ENCODE measurements at places on chromosomes 4 and X. TPM values are rescaled to one million over a fixed set of nuclear protein-coding genes. Genes with fewer than 3 reads are reported as not detected.

DNA sequence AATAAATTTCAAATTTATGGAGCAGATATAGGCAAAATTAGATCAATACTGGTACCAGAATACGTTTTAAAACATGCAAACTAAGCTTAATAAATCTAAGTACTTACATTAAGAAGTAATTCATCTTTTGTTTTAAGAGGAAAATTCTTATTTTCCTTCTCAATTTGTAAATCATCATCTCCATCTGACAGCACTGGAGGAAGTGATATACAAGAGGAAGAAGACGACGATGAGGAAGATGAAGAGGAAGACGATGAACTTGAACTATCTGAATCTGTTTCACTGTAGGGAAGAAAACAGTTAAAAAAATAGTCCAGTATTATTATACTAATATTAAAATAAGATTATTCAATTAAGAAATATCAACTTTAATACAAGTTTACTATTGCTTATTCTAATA is 2.6 kb downstream of the NAF1 start:
- no peak for DNase-seq

- no peak for DNase-seq
Observed at GRCh38 chr4:2598511-2599303, 62.3 kb downstream of the FAM193A start.

- DNase-seq: no peak
Observed at GRCh38 chrX:12896935-12897334, 9.5 kb upstream of the TLR8 start.

- no peak for DNase-seq
Observed at GRCh38 chr4:93657527-93657926, 171.0 kb upstream of the ATOH1 start.

GRCh38 chr4:15654593-15655222 is 449 bp downstream of the FBXL5 start:
- DNase-seq: peak; percentile 92

The CFAP99 gene
- not detected for total RNA-seq

DNA sequence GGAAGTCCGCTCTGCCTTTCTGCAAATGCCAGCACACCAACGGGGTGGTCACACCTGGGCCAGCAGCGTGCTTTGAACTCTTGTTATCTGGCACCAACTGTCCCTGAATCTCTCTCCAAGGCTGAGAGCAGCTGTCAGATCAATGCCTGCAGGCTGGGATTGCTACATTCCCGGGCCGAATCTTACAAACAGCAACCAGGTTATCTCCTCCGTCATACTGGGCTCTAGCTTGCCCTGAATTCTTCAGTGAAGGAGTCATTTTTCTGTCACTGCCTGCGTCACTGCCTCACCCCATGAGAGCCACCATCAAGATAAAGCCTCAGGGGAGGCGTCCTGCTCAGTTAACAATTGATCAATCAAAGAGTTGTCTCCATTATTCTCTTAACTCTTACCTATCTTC is 329.4 kb upstream of the PPARGC1A start:
- no peak for DNase-seq

DNA sequence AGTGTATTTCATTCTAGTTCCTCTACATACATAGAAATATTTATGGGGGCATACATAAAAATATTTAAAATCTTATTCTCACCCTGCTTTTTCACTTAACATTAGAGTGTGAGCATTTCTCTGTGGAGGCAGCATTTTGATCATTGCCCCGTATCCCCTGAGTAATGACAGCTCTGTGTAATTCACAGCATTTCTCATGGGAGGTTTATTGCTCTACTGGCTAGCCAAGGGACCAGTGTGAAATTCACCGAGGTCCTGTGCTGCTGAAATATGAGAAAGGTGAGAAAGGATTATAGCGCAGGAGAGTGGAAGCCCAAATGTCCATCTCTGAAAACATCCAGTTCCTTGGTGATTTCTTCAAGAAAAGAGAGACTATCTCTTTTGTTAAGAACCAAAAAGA is 22.9 kb downstream of the PDGFC start:
- DNase-seq: no peak

The CXorf49 gene
- not detected for total RNA-seq

- DNase-seq: no peak
Observed at GRCh38 chr4:174066611-174067205, 216.8 kb downstream of the FBXO8 start.

The UGT2B10 gene
- not detected for total RNA-seq

DNA sequence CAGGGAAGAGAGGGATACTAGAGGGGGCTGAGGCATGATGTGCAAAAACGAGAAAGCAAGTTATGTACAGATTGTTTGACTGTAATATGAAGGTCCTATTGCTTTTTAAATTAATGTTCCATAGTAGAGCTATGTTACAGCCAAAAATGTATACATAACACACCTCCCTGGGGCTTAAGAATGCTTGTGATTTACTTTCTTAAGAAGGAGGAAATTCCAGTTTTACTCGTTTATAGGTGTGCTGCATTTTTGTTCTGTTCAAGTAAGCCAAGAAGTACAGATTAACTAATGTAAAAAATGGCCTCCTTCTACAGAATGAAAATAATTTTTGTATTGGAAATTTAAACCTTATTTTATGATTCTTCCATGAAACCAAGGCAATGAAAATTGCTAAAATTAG is 614.4 kb upstream of the NR3C2 start:
- DNase-seq: no peak

DNA sequence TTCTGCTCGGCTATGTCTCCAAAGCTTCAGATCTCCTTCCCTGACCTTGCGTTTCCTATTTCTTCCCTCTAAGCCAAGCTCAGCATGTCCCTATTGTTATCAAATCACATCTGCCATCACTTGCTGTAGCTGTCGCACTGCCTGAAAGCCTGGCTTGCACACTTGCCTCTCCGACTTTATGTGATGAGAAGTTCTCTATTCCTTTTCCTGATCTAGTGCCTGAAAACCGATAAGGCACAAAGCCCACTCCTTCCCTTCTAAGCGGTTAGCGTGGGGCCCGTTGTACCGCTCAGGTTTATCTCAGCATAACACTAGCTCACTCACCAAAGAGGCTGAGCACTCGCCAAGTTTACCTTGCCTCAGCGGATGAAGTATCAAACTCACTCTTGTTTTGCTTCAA is 816 bp downstream of the NMU start:
- DNase-seq: no peak

GRCh38 chr4:121800638-121800960 is 524 bp upstream of the EXOSC9 start:
- DNase-seq: no peak

DNA sequence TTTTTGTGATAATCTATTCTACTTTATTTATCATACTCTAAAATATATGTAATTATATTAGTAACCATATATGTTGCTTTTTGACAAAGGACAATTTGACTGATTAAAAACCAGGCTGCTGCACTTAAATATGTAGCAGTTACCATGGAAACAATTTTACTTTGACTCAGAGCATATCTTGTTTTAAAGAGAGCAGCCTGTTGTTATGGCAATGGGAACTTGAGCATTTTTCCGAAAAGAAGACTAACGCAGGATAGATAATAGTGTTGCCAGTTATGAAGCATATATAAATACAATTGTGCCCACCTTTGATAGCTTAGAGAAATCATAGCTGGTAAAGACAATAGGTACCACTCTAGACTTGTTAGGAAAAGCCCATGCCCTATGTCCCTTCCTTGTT is 283.0 kb downstream of the GASK1B start:
- no peak for DNase-seq

GRCh38 chr4:151000747-151001429 is 14.2 kb downstream of the LRBA start:
- no peak for DNase-seq

The SUPT20HL2 gene
- total RNA-seq: not detected

- no peak for DNase-seq
Observed at GRCh38 chr4:74919783-74920182, 13.1 kb upstream of the PARM1 start.

- DNase-seq: no peak
Observed at GRCh38 chrX:32084757-32085156, 1012.9 kb upstream of the FTHL17 start.

DNA sequence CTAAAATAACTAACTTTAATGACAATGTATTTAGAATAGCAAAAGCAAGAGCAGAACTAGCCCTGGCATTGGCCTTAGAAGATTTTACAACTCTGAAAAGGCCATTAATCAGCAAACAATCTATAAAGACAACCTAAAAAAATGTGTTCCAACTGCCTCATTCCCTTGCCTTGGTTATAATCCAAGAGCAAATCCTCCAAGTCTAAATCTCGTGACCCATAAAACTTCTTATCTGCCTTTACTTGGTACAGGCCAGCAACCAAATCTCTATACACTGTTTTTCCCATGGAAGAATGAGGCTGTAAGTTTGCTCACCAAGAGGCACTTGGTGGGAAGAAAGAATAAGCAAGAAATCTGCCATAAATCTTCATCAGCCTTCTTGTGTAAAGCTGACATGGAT is 175.3 kb upstream of the MID1 start:
- DNase-seq: no peak

DNA sequence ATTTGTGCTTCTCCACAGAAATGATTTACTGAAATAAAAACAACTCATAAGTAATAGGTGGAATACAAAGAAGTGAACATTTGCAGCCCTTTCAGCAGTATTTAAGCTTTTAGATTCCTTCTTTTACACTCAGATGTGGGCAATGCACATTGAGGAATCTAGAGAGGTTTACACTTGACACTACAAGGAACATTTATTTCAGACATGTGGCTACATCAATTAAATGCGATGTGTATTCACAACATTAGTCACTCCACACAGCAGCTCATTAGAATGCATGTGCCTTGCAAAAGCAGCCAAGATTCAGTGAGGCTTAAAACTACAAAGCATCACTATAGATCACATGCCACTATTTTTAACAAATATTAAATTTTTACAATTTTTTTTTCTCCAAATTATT is 480.7 kb downstream of the INPP4B start:
- no peak for DNase-seq

The NLGN3 gene
- total RNA-seq: 0.87 TPM

The GPR50 gene
- not detected for total RNA-seq

The TAF7L gene
- total RNA-seq: 0.39 TPM

DNA sequence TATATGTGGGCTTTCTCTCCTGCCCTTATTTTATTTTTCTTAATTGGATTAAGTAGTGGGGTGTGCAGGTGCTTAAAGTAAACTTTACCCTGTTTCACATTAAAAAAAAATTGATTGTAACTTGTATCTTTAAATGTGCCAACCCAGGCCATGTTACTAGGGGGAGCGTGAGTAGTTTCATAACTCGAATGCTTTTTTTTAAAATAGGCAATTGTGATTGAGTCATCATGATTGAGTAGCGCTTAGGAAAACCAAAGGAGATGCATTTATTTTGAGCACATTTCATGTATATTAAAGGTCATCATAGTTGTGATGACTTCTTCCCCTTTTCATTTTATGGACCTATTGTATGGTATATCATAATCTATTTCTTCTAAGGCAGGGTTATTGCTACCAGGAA is 32.2 kb downstream of the GPAT3 start:
- no peak for DNase-seq

The SLC4A4 gene
- 12.8 TPM for total RNA-seq

The CPE gene
- total RNA-seq: 269 TPM

- DNase-seq: no peak
Observed at GRCh38 chr4:95547715-95548471, 880 bp downstream of the UNC5C start.

GRCh38 chr4:55546506-55546755 is 278 bp downstream of the CLOCK start:
- no peak for DNase-seq

The VCX3A gene
- total RNA-seq: not detected

The P2RY4 gene
- not detected for total RNA-seq

DNA sequence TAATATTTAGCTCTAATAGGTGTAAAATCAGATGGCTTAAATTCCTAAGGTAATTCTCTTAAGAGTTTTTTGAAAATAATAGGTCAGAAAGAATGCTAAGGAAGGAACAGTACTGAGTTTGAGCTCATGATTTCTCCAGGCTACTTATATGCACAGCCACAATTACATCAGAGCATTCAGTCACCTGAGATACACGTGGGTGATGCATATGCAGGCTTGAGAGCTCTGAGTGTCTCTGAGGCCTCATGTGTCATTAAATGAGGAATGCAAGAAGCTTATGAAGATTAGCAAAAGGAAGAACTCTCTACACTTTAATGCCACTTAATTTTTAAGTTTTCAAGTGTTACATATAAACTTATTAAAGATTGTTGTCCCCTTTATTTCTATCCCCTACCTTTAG is 124.0 kb upstream of the STIM2 start:
- DNase-seq: no peak

DNA sequence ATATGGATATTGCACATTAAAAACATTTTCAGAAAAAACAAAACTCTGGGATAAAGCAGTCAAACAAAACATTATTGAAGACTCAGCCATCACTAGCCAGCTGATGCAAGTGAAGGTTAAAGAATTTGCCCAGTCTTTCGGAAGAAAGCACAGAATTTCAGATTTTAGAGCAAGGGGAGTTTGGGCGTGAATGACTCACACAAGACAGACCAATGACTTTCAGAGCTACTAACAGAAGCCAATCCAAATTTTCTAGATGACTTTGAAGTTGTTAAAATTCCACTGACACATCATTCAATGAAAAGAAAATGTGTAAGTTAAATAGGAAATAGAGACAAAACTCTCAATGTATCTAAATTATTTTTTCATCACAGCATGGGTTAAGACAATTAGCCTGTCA is 4.0 kb downstream of the MRFAP1L1 start:
- no peak for DNase-seq

The RGN gene
- 0.33 TPM for total RNA-seq

GRCh38 chrX:46208225-46208854 is 336.9 kb downstream of the ZNF674 start:
- no peak for DNase-seq

The YTHDC1 gene
- 53.9 TPM for total RNA-seq

The C4orf50 gene
- not detected for total RNA-seq

DNA sequence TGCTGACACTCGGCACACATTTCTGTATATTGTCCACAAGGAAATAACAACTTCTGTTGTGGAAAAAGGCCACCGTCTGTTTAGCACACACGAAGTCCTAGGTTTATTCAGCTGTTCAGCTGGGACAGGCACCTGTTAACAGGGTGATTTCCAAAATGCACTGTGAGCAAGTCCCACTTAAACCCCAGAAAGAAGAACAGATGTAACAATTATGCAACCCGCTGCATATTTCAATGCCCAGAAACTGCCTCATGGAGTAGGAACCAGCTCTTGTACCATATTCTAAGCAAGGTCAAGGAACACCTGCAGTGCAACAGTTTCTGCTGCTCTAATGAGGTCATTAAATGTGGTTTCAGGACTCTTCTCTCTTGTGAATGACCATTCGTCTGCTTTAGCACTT is 77.1 kb downstream of the GEMIN8 start:
- DNase-seq: no peak

DNA sequence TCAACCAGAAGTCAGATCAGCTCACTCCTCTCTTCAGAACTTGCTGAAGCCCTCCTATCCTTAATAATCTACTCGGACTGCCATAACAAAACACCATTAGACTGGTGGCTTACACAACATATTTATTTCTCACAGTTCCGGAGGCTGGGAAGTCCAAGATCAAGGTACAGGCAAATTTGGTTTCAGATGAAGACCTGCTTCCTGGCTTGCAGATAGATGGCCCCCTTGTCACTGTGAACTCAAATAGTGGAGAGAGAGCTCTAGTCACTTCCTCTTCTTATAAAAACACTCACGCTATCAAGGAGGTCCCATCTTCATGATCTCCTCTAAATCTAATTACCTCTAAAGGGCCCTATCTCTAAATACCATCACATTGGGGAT is 125.1 kb downstream of the CAMK2D start:
- no peak for DNase-seq

GRCh38 chr4:62822306-62822705 is 1586.9 kb downstream of the TECRL start:
- DNase-seq: no peak

- DNase-seq: no peak
Observed at GRCh38 chr4:168380290-168380689, 61.7 kb upstream of the DDX60 start.

- DNase-seq: no peak
Observed at GRCh38 chr4:68391436-68391835, 41.5 kb upstream of the YTHDC1 start.

Measured in chondrocyte (in vitro differentiated cells).